ENCODE measurements at places on chromosomes 6 and 20.

- no peak for DNase-seq
Measured at GRCh38 chr20:58545565-58546415, 30.6 kb upstream of the APCDD1L start.

DNA sequence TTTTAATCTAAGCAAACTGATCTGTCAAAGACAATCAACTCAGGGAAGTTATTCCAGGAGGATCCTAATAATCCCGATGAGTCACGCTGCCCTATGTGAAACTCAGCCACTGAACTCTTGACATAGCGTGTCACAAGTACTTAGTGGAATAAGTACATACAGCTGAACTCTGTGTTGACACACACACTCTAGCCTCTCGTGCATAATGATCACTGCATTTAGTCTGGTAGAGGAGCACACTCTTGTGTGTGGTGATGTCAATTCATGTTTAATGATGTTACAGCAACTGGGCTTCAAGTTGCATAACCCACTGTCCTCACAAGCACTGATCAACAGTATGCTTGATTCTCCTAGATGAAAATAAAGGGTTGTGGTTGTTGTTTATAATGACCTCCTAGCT lies 148.3 kb downstream of the HACE1 start:
- no peak for DNase-seq

- no peak for DNase-seq
Measured at GRCh38 chr6:26474439-26474881, 16.7 kb downstream of the BTN2A1 start.

- no peak for DNase-seq
Measured at GRCh38 chr20:16279320-16279719, 293.9 kb downstream of the KIF16B start.

GRCh38 chr20:19549896-19550295 lies 208.2 kb upstream of the RIN2 start:
- DNase-seq: no peak

DNA sequence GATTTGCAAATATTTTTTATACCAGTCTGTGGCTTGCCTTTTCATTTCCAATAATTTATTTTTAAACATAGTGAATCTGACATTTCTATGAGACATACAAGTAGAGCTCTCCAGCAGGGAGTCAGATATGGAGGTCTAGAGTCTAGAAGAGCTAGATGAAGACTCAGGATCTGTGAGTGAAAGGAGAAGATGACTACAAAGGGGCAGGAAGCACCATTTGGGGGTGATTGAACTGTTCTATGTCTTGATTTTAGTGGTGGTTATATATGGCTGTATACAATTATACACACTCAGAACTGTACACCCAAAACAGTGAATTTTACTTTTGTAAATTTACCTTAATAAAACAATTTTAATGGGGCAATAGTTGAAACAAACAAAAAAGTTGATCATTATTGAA lies 127.9 kb upstream of the BACH2 start:
- DNase-seq: no peak

DNA sequence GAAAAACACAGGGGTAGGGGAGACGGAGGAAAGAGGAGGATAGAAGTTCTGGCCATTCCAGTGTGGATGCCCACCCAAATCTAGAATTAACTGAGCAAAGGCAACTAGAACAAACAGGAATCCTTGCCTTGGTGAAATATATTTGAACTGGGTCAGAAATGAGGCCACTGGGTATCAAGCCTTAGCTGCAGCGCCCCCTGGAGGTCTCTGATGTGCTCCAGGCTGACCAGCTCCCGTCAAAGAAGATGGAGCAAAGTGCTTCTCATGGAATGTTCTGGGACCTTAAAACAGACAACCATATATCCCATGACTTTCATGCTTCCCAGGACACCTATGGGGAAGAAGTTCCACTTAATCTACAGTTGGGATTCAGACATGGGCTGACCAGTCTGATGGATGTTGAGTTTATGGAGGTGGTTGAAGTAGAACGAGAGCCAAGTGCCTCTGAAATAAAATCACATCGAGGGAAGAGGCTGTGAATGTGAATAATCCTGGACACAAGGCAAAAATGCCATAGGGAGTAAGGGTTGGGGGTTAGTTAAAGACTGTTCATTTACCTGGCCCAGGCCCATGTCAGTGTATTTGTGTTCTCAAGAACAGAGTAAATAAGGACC lies 50.4 kb downstream of the HLA-DPB1 start:
- DNase-seq: peak; percentile 49

GRCh38 chr20:60759651-60760050 lies 492.4 kb upstream of the CDH4 start:
- DNase-seq: no peak

GRCh38 chr6:16132909-16133308 lies 4.0 kb downstream of the MYLIP start:
- DNase-seq: no peak

GRCh38 chr20:43969501-43970182 lies 55.0 kb downstream of the TOX2 start:
- no peak for DNase-seq

GRCh38 chr6:39952167-39952566 lies 17.9 kb upstream of the MOCS1 start:
- no peak for DNase-seq

DNA sequence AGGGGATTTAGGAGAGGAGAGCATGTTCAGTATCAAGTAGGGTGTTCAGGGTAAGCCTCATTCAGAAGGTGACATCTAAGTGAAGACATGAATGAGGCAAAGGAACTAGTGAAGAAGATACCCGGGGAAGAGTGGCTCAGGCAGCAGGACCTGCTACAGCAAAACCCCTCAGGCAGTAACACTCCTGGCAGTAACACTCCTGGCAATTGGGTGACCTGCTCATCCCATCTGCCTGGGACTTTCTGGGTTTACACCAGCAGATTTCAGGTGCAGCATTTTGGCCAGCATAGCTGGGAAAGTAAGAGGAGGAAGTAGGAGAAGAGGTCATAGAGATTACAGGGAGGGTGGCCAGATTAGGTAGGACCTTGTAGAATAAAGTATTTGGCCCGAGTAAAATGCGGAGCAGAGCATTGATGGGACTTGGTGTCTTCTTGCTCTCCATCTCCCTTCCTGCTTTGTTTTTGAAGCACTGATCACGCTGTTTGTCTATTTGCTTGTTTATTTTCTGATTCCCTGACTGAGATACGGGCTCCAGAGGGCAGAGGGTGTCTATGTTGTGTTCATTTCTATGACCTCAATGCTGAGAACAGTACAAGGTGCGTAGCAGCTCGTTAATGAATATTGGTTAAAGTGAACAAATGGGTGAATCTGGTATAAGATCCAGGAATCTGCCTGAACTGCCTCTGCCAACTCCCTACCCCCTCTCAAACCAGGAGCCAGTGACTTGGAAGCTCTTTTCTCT lies 88.3 kb downstream of the IYD start:
- no peak for DNase-seq

- DNase-seq: peak; percentile 73
Measured at GRCh38 chr6:10451828-10452509, 37.1 kb upstream of the TFAP2A start.

GRCh38 chr6:15247500-15248450 lies 1.9 kb downstream of the JARID2 start:
- DNase-seq: peak; percentile 71

DNA sequence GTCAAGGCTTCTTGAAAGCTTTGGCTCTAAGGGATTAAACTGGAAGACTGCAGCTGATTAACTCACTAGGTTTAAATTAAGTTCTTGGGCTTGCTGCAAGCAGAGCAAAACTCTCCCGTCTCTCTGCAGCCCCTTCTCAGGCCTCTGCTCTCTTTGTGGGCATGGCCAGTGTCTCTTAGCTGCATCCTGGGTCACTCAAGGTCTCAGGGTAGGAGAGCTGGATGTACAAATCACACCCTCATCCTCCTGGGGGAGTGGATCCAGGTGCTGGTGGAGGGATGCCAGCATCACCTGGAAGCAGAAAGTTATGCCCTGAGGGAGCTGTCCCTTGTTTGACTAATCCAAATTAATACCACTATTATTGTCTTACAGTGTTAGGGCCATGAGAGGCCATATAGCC lies 35.8 kb downstream of the GCM1 start:
- DNase-seq: no peak

DNA sequence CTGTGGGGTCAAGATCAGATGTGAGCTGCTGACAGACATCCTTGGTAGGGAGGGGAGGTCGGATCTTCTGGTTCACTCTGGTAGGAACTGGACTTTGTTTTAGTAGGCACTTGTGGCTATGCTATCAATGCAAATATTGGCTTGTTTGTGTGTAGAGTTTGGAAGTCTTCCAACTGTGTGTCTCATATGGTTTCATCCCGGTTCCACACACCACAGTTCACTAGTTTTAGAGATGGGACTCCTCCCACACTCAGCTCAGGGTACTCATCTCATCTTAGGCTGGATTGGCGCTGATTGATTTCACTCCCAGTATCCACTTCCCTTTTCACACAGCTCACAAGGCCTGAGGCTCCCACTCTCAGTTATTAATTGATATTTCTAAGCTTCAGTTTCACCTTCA lies 161.3 kb downstream of the THBS2 start:
- DNase-seq: no peak

- DNase-seq: no peak
Measured at GRCh38 chr6:108576709-108577108, 16.0 kb downstream of the FOXO3 start.

- DNase-seq: no peak
Measured at GRCh38 chr6:151681433-151682059, 125.9 kb upstream of the ESR1 start.

Measured in A673 (cell line).